AG04449 (cell line): ENCODE measurements at places on chromosomes 3 and 15.

GRCh38 chr3:151426341-151426657, 34.6 kb downstream of the IGSF10 start:
- DNase-seq = no peak

GRCh38 chr3:72306800-72307341, 521.9 kb upstream of the PROK2 start:
- DNase-seq = no peak

DNA sequence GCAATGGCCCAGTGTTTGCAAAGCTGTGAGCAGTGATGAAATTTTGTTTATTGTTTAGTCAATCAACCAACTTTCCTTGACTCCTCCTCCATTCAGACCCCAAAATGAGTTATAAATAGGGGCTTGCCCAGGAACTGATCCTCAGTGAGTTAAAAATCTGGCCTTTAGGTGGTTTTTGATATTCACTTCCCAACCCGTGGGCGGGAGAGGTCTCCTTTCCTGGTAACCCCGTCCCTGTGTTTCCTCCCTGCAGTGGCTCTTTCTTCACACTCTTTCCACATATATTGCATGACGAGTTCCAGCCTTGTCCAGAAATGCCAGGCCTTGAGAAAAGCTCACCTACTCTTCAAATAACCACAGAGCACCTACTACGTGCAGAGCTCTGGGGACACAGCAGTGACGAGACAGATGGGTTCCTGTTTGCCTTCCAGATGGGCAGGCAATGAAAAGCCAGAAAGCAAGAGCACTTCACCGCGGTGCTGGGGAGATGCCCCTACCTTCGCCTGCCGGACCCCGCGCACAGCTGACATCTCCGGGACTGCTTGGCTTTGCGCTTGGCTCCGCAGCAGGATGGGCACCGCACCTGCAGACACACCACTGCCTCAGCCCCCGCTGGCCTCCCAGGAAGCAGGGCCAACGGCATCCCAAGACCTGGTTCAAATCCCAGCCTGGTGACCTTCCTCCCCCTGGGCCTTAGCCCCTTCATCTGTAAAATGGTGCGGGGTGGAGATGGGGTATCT, 17.2 kb downstream of the SSUH2 start:
- no peak for DNase-seq

DNA sequence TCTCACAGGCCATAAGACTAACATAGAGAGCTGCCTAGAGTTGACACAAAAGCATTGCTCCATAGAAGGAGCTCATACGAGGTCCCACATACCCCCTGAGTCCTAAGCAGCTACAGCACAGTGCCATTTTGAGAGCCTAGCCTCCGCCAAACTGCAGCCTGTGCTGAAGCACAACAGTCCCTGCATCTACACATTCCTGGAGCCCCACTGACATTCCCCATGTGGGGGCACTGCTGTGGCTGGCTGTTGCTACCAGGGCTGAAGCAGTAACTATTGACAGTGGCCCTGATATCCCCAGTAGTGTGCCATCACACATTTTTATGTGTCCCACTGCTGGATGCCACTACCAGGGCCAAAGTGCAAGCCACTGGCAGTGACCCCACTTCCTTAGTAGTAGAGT, 80.3 kb downstream of the CERS3 start:
- DNase-seq = no peak

DNA sequence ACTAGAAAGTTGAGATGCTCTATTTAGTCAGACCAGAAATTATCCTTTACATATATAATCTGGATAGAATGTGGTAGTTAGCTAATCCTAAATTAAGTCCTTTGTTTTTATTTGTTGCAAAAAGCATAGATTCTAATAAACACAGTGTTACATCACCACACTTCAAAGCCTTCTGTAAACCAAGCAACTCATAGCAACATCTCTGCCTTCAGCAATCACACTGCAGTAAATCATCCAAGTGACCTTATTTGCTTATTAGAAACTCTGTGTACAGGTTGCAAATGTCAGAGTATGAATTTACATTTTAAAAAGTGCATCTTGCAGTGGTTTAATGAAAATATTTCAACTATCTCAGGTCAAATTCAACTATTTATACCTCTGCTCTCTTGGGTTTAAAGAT, 242.5 kb downstream of the GBE1 start:
- DNase-seq = no peak

DNA sequence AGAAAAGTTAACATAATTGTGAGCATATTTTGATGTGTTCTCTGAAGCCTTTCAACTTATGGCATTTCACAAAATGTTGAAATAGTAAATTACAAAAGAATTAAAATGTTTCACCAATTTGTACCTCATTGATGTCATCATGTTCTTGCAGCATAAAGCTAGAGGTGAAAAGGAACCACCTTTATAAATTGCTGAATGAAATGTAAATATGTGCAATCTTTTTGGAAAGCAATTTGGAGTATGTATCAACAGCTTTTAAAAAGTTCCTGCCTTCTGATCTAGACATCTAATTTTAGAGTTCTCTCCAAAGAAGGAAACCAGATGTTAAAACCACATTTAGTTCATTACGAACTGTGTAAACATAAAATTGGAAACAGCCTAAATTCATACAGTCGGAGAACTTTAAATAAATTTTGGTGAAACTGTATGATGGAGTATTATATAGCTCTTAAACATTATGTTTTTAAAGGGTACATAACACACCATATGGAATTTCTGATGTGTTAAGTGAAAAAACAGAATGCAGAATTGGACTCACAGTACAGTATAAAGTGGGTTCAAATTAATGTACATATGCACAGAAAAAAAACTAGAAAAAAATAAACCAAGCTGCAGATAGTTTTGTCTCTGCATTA, 311.2 kb upstream of the NAALADL2 start:
- no peak for DNase-seq

DNA sequence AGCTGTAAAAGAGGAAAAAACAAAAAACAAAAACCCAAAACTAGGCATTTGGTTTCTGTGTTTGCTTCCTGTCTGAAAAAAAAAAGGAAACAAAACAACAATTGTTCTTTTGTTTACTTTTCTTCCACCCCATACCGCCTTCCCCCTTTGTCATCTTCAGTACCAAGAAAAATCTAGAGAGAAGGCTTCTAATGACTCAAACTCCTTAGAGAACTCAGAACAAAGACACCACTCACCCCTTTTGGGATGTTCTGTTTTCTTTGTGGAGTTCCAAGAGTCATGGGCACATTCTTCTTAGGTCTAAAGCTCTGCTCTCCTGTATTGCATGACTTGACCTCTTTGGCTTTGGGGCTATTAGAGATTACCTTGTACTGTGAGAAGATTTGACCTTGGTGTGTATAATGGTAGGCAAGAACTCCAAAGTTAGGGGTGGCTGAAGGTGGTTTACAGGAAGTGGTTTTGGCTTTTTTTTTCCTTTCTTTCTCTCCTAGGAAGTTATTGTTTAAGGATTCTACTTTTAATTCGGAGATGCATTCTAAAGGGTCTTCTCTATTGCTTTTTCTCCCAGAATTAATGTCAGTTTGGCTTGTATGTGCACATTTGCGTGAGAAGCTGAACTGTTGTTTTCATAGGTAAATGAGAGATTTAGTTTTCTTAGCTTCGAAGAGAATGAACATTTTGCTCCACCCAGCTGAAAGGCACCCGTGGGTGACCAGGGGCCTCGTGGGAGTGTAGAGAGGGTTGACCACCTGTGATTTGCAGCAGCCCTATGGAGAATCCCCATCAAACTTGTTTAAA, 39.5 kb upstream of the ZBTB20 start:
- DNase-seq = no peak

- DNase-seq = no peak
Measured at GRCh38 chr15:84750583-84751092, 2.2 kb downstream of the ZNF592 start.

- DNase-seq = no peak
Measured at GRCh38 chr15:43948691-43949325, 122.0 kb downstream of the WDR76 start.
